RKO (cell line): ENCODE measurements at places on chromosomes 13 and 19.

DNA sequence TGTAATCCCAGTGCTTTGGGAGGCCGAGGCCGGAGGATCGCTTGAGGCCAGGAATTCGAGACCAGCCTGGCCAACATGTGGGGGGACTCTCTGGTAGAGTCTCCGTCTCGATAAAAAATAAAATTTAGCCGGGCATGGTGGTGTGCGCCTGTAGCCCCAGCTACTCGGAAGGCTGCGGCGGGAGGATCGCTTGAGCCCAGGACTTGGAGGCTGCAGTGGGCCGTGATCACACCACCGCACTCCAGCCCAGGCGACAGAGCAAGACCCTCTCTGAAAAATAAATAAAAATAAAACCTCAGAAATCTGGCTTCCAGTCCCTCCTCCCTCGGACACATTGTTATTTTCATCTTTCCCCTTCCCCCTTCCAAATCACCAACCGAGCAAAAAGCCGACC, 332 bp downstream of the IRGQ start:
- no peak for DNase-seq

DNA sequence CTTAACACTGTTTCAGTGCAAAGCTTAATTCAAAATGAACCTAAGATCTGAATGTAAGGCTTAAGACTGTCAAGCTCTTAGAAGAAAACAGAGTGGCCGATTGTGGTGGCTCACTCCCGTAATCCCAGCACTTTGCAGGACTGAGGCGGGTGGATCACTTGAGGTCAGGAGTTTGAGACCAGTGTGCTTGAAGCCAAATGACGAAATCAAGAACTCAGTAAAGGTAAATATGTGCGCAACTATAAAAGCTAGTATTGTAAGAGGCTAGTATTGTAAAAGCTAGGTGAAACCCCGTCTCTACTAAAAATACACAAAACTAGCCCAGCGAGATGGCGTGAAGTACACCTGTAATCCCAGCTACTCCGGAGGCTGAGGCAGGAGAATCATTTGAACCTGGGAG, 12.7 kb downstream of the ATP4B start:
- no peak for DNase-seq

- DNase-seq, result peak; percentile 64
Observed at GRCh38 chr19:34662919-34663318, 14.0 kb downstream of the SCGB2B2 start.

GRCh38 chr13:41199079-41199478, 4.7 kb upstream of the KBTBD7 start:
- no peak for DNase-seq

GRCh38 chr13:83876546-83876945, 5.7 kb downstream of the SLITRK1 start:
- no peak for DNase-seq

DNA sequence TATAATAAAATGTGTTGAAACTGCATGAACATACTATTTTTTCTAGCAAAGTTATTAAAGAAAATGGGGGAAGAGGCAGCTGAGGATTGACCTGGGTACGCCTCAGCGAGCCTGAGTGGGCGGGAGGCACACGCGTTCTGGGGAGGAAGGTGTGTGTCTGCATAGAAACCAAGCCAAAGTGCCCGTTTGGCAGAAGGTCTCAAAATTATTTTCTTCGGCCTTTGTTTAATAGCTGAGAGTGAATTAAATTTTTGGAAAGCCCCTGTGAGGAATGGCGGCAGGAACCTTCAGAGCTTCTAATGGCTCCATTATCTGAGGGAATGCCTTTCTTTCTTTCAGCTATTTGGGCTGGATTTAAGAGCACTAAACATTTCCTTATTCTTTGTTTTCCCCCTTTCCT, 5.2 kb downstream of the ZIC2 start:
- no peak for DNase-seq

DNA sequence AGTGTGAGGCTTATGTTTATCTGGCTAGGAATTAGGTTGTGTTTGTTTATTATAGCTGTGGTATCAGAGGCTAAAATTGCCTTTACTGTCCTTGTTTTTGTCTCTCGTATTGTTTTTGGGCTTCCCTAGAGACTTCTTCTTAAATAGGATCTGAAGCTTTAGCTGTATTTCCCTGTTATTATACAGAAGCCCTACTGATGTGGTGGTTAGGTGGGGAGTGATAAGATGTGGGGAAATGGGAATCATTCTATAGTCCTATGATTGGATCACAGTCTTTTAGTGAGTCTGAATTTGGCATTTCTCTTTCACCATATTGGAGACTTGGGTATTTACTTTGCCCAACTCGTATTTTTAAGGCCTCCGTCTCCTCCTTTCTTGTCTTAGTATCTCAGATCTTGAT, 8.3 kb upstream of the KL start:
- DNase-seq, result no peak

- no peak for DNase-seq
Observed at GRCh38 chr13:44379885-44380284, 6.3 kb downstream of the SERP2 start.

DNA sequence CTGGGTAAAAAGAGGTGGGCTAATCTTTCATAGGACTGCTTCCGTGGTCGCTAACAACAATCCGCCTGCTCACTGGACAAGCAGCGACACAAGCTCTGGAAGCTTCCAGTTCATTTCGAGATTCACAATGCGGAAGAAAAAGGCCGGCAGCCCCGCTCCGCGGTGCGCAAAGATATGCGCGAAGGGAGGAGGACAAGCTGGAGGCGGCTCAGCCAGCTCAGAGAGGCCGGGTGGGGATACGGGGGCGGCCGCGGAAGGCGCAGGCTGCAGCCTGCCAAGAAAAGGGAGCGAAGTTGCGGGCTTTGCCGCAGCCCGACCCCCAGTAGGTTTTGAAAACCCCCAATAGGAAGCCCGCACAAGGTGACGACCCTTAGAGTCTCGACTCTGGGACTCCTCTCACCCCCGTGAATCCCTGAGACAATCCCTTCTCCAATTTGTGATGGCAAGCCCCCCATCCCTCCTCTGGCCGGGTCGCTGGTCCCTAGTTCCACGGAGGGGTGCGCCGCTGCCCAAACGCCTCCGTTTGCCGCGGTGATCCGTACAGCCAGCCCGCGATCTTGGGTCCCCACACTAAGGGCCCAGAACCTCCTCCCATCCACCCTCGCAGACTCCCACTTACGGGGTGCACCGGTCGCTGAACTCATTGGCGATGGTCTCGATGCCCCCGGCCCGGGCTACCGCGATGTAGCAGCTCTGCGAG, 697 bp downstream of the HSPH1 start:
- peak; percentile 81 for DNase-seq

DNA sequence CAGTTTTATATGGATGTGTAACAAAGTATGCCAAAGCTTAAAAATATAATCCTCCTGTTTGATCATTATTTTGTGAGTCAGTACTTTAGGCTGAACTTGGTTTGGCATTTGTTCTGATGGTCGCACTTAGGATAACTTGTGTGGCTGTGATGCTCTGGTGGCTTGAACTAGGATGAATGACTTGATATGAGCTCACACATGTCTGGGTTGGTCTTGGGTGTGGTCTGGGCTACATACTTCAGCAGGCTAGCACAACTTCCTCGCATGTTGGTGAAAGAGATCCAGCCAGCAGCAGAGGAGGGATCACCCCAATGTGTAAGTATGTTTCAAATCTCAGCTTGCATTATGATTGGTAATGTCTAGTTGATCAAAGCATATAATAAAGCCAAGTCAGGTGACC, 969.1 kb upstream of the PCDH9 start:
- DNase-seq, result no peak

- no peak for DNase-seq
Observed at GRCh38 chr19:8900421-8900820, 68.2 kb downstream of the MBD3L1 start.

DNA sequence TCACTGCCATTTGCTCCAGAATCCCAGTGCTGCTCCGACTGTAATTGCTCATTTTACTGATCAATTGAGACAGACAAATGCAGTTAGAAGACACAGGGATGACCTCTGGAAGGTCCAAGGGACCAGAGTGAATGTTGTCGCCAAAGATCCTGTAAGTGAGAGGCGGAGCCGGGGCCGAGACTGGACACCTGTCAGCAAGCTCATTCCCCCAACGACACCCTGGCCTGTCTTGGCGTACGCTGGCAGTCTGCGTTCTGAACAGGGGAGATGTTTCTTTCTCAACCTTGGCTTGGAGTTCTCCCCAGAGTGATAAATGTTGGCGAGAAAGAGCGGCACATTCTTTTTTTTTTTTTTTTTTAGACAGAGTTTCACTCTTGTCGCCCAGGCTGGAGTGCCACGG, 24.2 kb downstream of the GADD45B start:
- no peak for DNase-seq
